ENCODE measurements at places on chromosomes 6 and 20. TPM values are rescaled to one million over a fixed set of nuclear protein-coding genes. Genes with fewer than 3 reads are reported as not detected.

VWA7 gene
- polyA plus RNA-seq: 10.2 TPM

ENPP3 gene
- 2.5 TPM for polyA plus RNA-seq

TCF15 gene
- 1.6 TPM for polyA plus RNA-seq

TAP2 gene
- 25.4 TPM for polyA plus RNA-seq

PET117 gene
- polyA plus RNA-seq: 19.7 TPM

NOX3 gene
- not detected for polyA plus RNA-seq

CLPSL2 gene
- polyA plus RNA-seq: not detected

IGF2R gene
- 23.7 TPM for polyA plus RNA-seq

SLC17A4 gene
- 0.88 TPM for polyA plus RNA-seq

TP53TG5 gene
- not detected for polyA plus RNA-seq

CST4 gene
- not detected for polyA plus RNA-seq

TCP11 gene
- 0.41 TPM for polyA plus RNA-seq

RAMACL gene
- polyA plus RNA-seq: not detected

OVOL2 gene
- polyA plus RNA-seq: 4.1 TPM

TFEB gene
- 51.0 TPM for polyA plus RNA-seq

ZFP64 gene
- polyA plus RNA-seq: 7.1 TPM

Measured in kidney (tissue), 22 donors.